ENCODE measurements at places on chromosomes 3 and 15.

DNA sequence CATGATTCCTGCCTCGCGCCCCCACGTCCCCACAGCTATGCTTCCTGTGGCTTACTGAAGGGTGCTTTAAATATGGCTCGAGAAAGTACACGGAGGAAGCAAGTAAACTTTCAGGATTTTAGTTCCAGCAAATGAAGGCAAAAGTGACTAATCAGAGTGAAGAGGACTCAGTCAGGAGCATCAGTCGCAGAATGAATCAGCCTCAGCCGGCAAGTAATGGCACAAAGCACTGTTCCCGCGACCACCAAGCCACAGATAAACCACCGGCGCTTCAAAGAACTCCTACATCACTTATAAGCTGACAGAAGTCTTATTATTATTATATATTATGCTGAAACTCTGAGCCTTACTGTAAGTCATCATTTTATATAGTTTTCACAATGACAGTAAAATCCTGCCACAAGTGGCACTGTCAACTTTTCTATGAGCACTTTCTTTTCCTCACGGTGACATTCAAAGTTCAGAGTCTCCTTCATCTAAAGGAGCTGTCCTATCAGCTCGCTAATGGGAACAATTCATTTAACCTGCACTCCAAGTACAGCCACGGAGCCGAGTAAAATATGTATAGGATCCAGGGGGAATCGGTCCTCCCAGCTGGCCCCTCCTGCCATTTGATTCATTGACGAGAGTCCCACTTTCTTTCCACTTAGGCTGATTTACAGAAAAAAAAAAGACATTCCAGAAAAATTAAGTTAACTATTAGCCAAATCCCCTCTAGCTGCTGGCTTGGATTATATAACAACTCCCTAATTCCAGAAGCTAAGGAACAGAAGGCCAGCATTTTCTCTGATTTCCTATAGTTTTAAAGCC, 217.0 kb upstream of the ICE2 start:
- no peak for DNase-seq

GRCh38 chr15:52462806-52463360, 65.8 kb downstream of the MYO5A start:
- DNase-seq = no peak

- DNase-seq = no peak
Measured at GRCh38 chr3:159432682-159433340, 555.8 kb upstream of the IL12A start.

DNA sequence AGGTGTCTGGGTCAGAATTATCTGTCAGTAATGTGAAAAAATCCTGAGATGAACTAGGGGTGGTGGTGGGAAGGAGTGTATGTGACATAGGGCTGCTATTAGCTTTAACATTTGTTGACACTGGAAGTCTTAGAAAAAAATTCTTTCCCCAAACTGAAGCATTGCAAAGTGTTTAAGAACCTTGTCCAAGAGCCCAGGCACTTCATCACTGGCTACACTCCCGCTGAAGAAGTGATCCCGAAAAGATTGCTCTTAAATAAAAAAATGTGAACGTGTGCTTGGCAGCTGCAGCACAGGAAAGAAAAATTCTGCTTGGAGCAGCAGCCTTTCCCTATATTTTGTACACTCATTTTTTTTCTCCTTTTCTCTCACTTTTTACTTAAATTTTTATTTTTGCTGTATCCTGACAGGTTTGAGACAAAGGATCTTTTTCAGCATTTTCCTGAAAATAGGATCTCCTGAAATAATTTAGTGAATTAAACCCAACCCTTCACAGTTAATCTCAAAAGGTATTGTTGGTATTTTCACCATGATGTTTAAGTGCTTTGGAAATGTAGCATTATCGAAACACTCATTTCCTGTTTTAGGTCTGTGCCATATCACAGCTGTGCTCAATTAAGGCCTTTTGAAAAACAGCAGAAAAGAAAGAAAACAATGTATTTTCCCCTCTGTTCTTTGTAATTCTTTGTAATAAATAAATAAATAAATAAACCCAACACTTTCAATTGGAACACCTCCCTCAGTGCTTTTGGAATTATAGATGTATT, 477.6 kb downstream of the ZNF385D start:
- DNase-seq = no peak

DNA sequence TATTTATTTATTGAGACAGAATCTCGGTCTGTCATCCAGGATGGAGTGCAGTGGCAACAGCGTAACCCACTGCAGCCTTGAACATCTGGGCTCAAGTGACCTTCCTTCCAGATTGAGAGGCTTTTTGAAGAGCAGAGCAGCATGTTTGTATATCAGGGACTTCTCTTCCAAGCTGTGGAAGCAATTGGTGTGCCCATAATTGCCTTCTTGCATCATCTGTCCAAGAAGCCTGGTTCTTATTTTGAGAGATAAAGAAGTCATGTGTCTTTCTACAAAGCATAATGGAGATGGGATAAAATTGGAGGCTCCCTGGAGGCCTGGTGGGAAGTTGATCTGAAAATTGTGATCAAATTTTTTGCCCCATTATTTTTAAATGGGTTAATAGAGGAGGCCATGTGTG, 183.8 kb upstream of the MCTP2 start:
- no peak for DNase-seq

- DNase-seq = no peak
Measured at GRCh38 chr15:45473068-45473467, 49.5 kb downstream of the SLC30A4 start.

DNA sequence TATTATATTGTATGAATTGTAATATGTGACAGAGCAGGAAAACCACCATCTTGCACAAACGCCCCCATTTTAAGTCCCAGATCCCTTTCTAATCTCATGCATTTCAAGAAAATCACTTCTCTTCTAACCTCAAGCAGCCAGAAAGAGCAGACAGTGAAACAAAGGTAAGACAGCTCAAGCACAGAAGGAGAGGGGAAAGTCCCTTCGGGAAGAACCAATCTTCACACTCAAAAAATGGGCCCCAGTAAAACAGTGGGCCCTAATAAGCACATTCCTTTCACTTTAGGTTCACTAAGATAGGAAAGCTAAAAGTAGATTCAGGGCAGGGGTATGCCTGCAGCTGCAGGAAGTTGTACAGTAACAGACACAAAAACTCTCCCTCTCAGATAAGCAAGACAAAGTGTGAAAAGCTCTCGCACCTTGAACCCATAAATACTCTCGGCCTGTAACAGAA, 1268.7 kb downstream of the SI start:
- DNase-seq = no peak

- DNase-seq = no peak
Measured at GRCh38 chr3:107524326-107524840, 1.6 kb downstream of the BBX start.

DNA sequence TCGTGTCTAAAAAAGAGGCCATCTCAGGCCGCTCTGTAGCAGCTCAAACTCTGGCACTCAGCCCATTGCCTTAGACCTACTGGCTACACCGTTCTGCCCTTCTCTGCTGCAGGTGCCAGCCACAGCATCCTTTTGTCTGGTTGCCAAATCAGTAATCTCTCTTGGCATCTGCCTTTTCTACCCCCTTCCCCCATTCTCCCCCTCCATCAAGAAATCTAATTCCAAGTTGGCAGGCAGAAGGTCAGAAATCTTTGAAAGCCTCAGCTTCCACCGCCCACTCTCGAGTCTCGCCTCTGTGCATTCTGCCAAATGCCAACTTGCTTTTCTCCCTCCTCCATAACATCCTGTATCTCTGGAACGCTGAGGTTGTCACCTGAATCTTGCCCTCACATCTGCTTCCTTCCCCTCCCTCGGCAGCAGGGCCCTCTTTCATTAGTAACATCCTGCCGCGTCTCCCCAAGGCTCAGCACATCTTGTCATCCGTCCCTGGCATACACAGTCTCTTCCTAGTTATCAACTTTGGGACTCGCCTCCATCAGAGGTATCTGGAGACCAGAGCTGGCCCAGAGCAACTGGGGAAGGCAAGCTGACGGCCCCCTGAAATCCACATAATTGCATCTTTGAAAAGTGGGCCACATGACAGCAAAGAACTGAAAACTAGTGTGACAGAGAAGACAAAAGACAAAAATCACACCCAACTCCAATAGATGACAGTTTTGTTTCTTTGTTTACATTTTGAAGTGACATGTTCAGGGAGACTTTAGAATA, 312.0 kb upstream of the CCDC54 start:
- no peak for DNase-seq

DNA sequence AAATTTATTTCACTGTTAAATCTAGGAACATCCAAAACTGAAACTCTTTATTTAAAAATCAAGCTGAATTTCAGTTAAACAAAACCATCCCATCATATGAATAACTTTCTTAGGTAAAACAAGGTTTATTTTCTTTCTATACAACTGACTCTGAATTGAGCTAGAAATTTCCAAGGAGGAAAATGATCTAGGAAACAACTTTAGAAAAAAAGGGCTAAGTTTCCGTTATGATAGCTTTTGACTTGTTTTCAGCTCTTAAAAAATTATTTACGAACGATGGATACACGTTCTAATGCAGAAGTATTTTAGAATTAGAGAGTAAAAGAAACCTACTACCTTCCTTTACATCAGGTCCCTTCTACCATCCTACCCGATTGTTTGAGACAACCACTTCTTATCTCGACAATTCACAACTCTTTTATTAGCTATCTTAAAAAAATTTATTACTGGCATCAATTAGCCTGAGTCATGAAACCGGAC, 1.8 kb upstream of the IGF1R start:
- DNase-seq = no peak

DNA sequence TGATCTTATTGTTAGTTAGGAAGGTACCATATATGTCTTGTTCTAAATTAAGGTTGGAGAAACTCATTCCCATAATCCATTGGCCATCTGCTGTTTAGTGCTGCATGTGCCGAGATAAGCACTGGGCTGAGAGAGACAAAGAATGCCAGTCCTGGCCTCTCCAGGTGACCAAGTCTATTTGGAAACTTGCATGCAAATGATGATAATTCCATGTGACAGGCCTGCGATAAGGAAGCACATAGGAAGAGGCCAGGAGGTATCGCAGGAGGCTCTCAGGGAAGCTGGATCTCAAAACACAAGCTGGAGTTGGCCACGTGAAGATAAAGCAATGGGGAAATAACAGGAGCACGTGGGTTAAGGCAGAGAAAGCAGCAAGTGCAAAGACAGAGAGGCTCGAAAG, 39.7 kb downstream of the MYO5C start:
- DNase-seq = no peak

DNA sequence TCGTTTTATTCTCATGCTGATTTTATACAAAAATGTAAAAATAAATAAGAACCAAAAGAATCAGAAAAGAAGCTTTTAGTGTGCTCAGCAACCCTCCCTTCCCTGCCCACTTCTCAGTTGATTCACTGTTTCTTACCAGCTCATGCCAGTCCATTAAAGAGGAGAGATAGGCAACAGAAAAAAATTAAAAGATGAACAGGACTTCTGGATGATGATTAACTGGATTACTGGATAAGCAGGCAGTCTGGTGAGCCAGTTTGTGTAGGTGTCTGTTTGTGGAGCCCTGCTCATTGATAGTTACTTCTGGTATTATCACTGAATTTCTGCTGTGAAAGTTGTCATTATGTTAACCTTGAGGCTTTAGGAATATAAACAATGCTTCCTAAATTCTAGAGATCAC, 15.1 kb upstream of the GPR171 start:
- DNase-seq = no peak

- no peak for DNase-seq
Measured at GRCh38 chr3:64541803-64542202, 146.0 kb downstream of the ADAMTS9 start.

GRCh38 chr15:77022646-77023575, 28.0 kb downstream of the PSTPIP1 start:
- DNase-seq = no peak

- no peak for DNase-seq
Measured at GRCh38 chr3:40109641-40110490, 199.6 kb upstream of the EIF1B start.

GRCh38 chr3:126983653-126984390, 907 bp downstream of the PLXNA1 start:
- DNase-seq = no peak

GRCh38 chr3:34001990-34002389, 203.6 kb downstream of the PDCD6IP start:
- no peak for DNase-seq

DNA sequence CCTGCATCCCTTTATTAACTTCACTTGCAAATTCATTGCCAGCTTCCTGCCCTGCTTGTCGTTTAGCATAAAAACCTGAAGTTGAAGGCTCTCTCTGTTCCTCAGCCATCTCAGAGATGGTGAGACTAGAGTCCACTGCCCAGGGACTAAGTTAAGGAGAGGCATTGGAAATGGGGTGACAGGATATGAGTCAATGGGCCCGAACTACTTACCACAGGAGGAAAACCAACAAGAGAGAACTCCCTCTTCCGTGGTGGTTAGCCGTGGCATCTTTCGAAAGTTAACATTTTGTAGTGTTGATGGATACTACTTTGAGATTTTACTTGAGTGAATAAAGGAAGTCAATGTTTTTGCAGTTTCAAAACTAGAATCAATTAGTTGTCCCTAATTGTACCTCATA, 65.3 kb downstream of the LRTM1 start:
- DNase-seq = no peak

- no peak for DNase-seq
Measured at GRCh38 chr3:50010959-50011358, 71.0 kb downstream of the RBM6 start.

- no peak for DNase-seq
Measured at GRCh38 chr3:60609446-60609845, 641.8 kb downstream of the FHIT start.

- no peak for DNase-seq
Measured at GRCh38 chr3:169992781-169993180, 26.2 kb downstream of the SEC62 start.

DNA sequence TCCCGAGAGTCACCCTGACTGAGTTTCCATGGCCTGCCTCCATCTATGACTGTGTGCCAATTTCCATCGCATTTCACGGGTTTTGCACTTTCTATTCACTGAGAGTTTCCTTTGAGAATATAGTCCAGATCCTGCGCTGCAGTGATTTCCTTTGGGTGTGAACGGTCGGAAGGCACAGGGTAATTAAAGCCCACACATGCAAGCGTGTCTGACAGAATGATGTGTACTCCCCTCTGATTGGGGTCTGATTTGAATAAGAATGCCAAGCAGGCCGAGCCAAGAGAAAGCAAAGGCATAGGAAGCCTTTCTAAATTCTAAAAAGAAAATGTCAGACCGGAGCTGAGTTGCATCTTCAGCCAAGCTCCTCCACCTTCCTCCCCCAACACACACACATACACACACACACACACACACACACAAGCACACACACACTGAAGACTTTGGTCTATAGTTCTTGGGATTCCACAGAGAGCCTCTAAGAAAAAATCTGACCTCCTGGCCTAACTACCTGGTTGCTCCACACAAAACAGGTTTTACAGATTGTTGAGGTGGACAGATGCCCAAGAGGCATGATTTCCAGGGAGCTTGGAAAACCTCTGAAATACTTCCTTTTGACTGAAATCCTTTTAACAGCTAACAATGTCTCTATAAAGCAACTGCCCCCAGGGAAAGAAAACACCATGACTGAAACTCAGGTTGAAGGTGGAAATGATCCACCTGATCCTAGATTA, 59.7 kb upstream of the LRRN1 start:
- no peak for DNase-seq

DNA sequence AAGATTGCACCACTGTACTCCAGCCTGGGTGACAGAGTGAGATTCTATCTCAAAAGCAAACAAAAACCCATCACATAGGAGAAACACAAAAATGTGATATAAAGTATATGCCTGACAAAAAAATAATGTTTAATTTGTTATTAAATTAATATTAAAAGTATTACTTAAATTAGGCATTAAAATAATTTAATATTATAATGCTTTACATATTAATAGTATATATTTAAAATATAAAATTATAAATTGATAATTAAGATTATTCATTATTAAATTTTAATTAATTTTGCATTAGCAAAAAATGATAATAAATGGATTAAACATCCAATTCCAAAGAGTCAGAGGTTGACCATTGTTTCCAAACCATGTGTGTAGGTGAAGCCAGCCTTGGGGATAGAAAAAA, 22.0 kb upstream of the GABRA5 start:
- DNase-seq = no peak

- DNase-seq = no peak
Measured at GRCh38 chr3:146386936-146387335, 82.4 kb downstream of the PLSCR2 start.
